ENCODE measurements at places on chromosomes 11 and 22.

- DNase-seq = peak; percentile 63
Observed at GRCh38 chr11:117826190-117826570, 1.6 kb upstream of the FXYD2 start.

- DNase-seq = no peak
Observed at GRCh38 chr11:69940246-69940610, 121.0 kb upstream of the FGF3 start.

DNA sequence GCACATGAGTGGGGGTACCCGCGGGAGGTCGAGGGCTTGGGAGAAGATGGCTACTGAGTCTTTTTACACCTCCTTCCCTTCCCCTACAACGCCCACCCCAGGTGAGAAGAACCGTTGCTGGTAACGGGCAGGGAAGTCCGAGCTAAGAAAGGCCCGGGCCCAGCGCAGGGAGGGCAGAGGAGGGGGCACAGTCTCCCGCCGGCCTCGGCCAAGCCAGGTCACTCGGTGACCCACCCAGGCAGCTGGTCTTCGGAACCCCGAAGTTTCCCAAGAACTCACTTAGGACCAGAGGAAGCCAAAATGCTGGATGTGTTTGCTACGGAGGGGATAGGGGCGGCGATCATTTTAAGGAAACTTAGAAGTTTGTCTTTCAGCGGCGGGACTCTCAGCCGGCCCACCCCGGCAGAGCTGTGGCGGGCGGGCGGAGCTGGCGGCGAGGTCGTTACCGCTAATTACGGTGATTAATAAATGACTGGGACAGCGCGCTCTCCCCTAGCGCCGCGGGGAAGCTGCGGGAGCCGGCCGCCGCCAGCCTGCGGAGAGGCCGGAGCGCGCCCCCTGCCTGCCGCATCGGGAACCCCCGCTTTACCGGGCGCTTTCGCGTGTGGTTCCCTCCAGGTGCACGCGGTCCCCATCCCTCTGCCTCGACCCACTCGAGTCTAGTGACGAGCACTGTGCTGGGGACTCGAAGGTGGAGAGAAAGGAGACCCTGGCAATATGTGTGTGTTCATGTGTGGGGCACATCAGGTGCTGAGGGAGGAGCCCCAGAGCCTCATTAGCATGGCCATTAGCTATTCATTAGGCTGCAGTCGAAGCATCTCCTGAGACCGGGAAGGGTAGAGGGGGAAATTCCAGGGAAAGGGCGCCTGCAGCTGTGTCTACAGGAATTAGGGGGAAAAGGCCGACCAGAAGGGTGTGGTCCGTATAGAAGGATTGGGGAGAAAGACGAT is 945 bp downstream of the ROBO3 start:
- DNase-seq = peak; percentile 62

DNA sequence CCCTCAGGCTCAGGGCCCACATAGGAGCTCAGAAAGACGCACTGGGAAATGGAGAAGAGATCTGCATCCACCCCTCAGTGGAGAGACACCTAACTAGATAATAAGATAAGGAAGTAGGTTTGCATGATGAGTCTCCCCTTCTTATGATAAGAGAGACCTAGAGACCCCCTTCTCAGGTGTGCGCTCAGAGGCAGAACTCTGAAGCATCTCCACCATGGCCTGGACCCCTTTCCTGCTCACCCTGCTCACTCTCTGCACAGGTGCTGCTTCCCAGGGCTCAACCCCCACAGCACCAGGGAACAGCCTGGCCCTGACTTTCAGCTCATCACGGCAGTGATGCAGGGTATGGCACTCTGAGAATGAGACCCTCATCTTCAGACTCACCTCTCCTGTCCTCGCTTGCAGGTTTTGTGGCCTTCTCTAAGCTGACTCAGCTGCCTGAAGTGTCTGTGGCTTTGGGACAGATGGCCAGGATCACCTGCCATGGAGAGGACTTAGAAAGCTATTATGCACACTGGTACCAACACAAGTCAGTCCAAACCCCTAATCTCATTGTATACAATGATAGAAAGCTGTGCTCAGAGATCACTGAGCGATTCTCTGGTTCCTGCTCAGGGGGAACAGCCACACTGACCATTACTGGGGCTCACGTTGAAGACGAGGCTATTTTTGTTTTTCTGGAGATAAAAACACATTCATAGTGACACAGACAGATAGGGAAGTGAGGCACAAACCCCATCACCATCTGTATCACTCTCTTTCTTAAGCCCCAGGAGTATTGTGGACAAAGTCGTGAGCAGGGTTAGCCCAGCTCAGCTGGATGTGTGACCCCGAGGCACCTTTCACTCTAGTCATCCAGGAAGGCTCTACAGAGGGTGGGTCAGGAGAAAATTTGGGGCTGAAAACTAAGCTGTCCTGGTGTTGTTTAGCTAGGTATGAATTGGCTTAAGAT is 29.7 kb upstream of the IGLL5 start:
- DNase-seq = no peak

DNA sequence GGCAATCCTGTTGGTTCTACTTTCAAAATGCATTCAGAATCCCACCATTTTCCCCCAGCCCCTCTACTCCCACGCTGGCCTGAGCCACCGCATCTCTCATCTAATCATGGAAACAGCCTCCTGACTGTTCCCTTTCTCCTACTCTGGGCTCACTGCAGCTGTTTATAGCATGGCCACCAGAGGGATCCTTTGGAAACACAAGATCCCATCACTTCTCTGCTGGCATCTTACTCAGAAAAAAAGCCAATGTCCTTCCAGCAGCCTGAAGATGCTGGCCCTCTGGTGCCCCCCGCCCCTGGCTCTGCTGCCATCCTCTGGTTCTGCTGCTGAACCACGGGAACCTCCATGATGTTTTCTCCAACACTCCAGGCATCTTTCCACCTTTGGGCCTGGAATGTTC is 11.1 kb downstream of the MS4A8 start:
- no peak for DNase-seq

DNA sequence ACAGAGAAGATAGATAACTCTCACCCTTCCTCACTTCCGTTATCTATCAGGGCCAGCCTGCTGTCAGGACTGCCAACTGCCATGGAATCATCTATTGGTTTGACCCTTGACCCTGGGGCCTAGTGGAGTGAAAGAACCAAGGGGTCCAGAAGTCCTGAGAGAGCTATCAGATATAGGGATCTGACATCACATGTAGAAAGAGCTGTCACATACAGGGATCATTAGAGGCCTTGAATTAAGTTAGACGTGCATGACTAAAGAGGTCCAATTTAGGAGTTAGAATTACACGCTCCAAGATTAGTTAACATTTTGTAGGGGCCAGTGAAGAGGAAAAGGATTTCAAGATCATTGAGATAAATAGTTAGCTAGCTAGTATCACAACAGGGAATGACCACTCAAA is at the start of gene TMEM225:
TSS of gene TMEM225 (minus strand) at position 101 of the 400 bp plus-strand sequence. CDS start 245 bp downstream, outside the sequence.
- no peak for DNase-seq

DNA sequence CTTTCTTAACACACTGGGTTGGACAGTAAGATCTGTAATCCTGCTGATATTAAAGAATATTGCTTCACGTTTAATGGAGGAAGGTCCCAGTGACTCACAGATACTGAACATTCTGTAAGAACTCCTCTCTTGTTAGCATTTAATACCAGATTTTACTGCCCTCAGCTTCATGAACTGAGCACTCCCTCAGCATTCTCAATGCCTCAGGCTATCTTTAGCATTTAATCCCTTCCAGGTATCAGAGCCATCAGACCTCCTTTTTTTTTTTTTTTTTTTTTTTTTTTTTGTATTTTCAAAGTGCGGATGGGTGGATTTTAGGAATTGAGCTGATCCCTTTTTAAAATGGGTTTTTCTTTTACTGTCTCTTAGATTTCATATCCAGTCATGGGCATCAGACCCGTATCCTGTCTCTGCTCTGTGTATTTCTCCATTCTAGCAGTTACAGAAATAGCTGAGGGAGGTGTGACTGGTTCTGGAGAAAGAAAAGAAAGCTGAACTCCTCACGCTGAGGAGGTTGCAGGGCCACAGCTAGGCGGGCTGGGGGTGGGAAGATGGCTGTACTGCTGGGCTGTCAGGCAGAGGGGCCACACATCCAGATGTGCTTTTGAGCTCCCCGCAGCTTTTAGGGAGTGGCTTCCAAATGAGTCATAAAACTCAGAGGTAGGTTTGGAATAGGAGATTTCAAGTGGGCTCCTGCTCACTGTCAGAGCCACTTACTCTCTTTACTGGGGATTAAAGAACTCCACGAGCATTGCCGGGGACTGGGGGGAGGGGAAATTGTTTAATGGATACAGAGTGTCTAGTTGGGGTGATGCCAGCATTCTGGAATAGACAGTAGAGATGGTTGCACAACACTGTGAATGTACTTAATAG is 97.0 kb downstream of the SYT9 start:
- no peak for DNase-seq

DNA sequence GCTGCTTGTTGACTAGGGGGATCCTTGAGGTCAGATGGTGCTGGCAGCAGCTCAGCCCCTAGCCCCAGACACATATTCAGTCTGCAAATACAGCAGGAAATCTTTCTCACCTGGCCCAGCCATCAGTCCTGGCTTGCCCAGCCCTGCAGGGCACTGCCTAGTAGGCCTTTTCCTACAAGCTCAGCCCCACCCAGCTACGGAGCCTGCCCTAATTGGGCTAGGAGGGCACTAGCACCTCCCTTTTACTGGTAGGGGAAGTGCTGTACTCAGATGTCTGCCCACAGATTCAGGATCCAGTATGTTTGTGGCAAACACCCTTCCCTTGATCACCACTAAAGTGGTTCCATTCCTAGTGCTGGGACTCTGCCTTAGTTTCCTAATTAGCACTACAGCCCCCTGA is 257.1 kb upstream of the CADM1 start:
- no peak for DNase-seq

DNA sequence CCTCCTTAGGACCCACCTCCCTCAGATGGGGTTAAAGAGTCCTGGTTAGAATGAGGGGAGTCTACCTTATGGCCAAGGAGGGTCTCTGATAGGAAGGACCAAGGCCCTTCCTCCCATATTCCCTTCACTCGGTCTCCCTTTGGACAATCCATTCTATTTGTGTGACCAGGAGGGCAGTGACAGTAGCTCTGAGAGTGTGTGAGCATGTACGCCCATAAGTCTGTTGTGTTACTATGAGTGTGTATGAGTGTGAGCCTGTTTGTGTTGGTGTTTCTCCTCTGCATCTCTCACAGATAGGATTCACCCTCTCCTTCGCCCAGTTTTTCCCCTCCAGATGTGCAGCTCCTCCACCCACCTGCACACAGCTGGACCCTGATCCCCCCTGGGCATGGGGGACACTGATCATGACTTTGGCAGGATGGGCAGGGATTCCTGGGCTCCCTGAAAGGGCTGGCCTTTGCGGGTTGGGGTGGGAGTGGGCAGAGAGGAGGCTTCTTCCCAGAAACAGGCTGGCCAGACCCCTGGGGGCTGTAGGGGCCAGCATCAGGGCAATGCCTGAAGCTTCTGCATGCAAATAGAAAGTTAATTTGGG is 14.5 kb downstream of the PHLDB1 start:
- no peak for DNase-seq

GRCh38 chr11:87193756-87194470 is 156.2 kb downstream of the TMEM135 start:
- no peak for DNase-seq

GRCh38 chr11:78798663-78799062 is 224.0 kb upstream of the NARS2 start:
- DNase-seq = no peak

GRCh38 chr22:30023099-30023660 is 57.1 kb upstream of the HORMAD2 start:
- no peak for DNase-seq

GRCh38 chr11:116438651-116439360 is 334.0 kb downstream of the BUD13 start:
- no peak for DNase-seq

- no peak for DNase-seq
Observed at GRCh38 chr11:11265994-11266606, 87.0 kb downstream of the CSNK2A3 start.

DNA sequence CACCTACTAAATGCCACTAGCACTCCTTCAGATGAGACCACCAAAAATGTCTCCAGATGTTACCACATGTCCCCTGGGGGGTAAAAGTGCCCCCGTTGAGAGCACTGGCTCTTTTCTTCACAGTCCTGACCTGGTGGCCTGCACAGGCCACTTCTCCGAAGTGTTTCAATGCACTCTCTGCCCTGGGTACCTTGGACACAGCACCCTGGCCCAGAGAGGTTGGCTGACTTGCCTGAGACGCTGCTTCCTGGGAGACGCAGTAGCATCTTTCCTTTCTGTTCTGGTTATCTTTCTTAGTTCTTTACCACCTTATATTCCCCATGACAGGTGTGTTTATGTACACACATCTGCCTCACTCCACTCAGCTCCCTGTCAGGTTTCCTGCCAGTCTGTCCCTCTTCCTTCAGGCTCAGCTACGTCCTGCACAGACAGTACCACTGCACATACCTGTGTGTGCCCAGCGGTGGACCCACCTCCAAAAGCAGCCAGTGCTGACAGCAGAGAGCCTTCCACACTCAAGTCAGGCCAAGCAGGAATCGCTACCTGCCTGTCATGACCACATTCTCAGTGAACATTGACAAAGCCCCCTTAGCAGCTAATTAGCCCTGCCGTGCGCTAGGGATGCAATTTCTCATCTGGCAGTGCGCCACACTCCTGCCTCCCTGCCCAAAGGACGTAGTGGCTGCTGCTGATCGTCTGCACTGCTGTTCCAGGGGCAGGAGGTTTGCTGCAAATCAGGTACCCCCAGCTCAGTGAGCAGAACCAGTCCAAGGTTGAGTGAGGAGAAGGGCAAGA is 39.0 kb downstream of the FAM83F start:
- DNase-seq = no peak

DNA sequence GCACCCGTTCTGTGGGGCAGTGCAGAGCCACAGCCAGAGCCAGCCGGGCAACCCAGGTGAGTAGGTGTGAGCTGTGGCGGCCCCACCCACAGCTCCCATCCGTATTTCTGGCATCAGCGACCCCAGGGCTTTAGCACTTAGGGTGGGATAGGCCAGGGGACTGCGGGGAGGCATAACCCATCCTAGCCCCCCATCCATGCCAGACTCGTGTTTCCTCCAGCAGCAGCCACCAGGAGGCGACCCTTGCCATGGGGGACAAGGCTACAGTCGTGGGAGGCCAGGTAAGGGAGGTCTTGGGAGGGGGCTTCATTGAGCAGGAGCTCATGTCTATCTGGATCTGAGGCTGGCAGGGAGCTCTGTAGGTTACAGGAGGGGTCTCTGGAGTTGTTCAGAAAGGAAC is 873 bp downstream of the OTOG start:
- no peak for DNase-seq

DNA sequence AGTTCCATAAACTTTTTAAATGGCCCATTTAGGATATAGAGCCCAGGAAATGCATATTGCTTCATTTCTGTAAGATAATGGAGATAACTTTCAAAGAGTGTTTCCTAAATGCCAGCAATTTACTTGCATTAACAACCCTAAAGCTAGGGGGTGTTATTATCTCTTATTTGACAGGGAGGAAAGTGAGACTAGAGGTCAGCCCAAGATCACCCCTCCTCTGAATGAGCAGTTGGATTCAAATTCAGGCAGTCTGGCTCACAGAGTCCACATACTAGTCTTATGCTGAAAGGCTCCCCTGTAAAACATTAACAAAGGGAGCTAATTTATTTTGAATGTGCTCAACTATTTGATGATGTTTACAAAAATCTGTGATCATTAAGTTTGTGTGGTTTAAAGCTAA is 49.9 kb upstream of the TRIM77 start:
- DNase-seq = no peak

- no peak for DNase-seq
Observed at GRCh38 chr11:70265341-70265740, 5.1 kb upstream of the PPFIA1 start.

GRCh38 chr11:34427186-34427805 is 11.4 kb upstream of the CAT start:
- DNase-seq = no peak

- DNase-seq = no peak
Observed at GRCh38 chr11:26571861-26572654, at the start of gene MUC15. Gene MUC15 (minus strand): TSS chr11:26572263. CDS start chr11:26567094, 5,169 bp downstream.

Measured in coronary artery (tissue), 2 donors.